Astrocyte of the spinal cord (primary cell): ENCODE measurements at places on chromosomes 7 and 10.

- DNase-seq: peak; percentile 37
Observed at GRCh38 chr7:150983893-150984368, 5.8 kb upstream of the KCNH2 start.

DNA sequence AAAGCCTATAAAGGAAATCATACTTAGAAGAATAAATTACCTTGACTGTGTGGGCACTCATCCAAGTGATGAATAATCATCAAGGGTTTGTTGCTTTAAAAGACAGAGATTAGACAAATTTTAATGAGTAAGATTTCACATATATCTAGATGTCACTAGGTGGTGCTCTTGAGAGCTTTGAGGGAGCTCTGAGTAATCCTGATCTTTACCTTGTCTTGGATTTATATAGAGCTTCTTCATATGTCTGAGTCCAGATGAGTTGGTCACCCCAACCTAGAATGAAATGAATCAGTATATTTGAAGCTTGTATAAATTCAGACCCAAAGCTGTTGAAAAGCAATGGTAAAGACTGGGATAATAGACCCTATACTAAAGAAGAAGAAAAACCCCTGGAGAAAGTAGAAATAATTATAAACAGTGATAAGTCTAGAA is 3.7 kb downstream of the AGR2 start:
- DNase-seq: peak; percentile 73

DNA sequence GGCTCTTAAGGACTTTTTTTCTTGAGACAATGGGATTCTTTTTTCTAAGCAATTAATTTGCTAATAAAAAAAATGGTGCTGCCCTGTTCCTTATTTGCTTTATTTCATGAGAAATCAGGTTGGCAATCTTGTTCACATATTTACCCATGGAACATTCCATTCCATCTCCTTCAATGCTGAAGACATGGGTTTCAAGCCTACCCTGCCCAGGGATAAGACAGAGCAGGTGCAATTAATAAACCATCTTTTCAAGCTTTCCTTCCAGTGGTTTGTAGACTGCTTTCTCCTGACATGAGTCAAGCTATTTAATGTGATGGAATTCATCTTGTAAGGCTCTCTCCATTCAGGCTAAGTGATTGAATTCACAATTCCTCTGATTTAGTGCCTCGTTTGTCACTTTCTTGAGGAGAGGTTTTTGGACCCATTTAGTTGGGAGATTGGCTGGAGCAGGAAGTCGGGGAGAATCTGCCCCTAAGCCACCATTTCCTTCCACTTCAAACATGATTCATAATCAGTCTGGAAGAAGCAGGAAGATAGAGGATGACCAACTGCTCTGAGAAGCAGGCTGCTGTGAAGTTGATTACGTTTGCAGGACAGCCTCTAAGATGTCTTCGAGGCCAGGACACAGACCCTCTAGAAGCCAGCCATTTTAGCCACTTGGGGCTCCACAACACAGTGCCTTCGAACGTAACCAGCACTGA is 552.4 kb upstream of the GALNT17 start:
- no peak for DNase-seq

GRCh38 chr7:96579119-96579518 is 130.5 kb downstream of the SEM1 start:
- DNase-seq: no peak

DNA sequence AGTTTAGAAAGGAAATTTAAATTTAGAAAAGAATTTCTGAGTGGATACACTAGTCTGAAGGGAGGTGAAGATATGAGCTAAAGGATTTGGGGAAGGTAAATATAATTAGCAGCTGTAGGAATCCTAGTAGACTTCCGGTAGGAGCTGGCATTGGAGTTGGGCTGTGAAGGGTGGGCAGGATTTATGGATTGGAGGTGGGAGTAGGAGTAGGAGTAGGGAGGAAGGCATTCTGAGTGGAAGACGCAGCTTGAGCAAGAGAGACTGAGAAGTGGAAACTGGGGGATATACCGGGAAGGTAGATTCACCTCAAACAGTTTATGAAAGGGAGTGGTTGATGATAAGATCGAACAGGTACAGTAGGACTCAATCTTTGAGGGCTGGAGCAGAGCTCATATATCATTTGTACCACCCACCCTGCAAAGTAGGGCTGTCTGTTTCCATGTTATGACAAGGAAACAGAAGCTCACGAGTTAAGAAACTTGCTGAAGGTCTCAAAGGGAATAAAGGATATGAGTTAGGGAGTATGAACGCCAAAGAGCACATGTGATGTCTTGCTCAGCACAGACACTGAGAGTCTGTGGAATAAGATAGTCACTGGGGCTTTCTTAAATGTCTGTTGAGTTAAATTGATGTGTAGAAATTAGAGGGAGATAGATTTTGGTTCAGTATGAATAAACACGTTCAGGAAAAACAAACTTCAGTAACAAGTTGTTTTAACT is 81.6 kb downstream of the RPS24 start:
- DNase-seq: no peak
